ENCODE measurements at places on chromosomes 1 and 21.

- no peak for DNase-seq
Observed at GRCh38 chr1:246434335-246434734, 72.7 kb downstream of the SMYD3 start.

DNA sequence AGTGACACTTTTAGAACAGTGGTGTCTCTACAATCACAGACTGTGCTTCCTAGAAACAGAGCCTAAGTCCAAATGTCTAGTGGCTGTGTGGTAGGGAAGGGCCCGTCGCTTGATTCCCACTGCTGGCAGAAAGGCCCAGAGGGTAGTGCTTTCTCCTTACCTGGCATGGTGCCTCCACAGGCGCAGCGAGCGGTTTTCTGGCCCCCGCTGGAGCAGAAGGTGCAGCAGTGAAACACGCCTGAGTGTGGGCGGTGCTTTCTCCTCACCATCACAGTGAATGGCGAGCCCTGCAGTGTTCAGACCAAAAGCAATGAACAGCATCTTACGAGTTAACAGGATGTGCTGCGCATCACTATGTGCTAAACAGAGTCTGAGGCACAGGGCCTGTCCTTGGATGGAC is 8.3 kb downstream of the TRIM45 start:
- DNase-seq: peak; percentile 21

- DNase-seq: peak; percentile 95
Observed at GRCh38 chr1:26500488-26501175, 28.4 kb downstream of the HMGN2 start.

DNA sequence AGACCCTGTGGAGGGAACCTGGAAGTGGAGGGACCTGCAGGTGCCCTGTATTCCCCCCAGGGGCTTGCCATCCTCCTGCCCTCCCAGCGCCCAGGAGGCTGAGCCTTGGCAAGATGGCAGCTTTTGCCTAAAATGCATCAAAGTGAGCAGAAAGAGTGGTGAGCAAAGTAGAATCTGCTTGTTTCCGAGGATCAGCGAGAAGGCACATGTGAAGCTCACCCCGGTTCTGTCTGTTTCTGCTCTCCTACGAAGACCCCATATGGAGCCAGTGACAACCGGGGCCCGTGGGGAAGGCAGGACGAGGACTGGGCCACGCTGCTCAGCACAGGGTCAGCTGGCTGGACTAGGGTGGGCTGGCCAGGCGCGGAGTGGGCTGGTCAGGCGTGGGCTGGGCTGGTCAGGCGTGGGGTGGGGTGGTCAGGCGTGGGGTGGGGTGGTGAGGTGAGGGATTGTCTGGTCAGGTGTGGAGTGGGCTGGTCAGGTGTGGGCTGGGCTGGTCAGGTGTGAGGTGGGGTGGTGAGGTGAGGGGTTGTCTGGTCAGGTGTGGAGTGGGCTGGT is 5.2 kb upstream of the FNDC10 start:
- no peak for DNase-seq

- DNase-seq: no peak
Observed at GRCh38 chr1:35725596-35725995, 6.9 kb upstream of the C1orf216 start.

GRCh38 chr1:234997201-234997895 is 131.3 kb downstream of the TOMM20 start:
- no peak for DNase-seq

DNA sequence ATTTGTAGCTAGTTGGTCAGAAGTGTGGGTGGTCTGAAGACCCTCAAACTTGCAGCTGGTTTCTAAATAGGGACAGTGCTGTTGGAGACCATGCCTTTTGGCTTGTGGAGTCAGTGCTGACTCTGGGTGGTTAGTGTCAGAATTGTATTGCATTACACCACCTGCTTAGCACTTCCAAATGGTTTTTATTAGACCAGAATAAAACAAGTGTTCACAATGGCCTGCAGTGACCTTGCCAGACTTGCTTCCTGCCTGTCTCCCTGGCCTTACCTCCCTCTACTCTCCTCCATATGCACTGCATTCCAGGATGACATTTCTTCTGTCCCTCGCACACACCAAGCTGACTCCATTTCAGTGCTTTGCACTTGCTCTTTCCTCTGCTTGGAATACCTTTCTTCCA is 72.7 kb upstream of the CNIH3 start:
- no peak for DNase-seq

DNA sequence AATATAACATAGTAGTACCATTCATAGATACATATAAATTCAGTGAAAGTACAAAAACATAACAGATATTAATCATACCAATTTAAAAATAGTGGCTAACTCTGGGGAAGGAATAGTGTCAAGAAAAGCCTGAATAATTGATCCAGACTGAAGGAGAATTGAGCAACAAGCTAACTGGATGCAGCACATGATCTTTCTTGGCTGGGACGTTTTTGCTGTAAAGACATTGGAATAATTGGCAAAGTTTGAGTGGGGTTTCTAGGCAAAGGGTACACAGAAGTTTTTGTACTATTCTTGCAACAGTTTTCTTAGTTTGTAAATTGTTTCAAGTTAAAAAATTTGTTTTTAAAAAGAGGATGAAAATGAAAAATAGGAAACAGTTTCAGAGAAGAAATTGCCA is 2.6 kb upstream of the SH3GLB1 start:
- DNase-seq: no peak

DNA sequence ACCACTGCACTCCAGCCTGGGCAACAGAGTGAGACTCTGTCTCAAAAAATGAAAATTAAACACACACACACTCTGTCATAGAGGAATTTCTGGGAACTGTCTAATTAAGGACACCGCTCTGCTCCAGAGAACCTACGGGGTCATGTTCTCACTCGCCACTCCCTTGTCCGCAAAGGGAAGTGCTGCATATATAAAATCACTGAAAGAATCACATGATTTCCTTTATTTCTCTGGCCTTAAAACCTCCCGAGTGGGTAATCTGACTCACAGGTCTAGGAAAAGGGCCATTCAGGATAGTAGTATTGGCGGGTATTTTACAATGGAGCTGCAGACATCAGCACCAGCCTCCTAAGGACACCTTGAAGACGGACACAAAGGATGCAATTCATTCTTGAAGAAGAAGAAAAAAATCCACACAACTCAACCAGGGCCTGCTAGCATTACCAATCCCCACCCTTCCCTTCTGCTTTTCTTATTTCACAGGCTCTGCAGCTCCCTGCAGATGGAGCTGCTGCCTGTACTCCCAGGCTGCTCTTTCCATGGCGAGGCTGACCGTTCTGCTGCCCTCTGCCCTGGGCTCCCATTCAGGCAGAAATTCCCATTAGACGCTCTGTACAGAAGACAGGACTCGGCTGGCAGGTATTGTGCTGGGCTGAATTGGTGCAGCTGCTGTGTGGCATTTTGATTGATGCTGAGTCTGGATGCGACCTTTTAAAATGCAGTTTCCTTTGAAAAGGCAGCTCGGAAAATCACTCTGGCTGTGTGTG is 53.3 kb upstream of the FAM89A start:
- DNase-seq: no peak

- peak; percentile 97 for DNase-seq
Observed at GRCh38 chr1:26695356-26696118, at the start of gene ARID1A. ARID1A (plus strand) TSS chr1:26696015; CDS start chr1:26696404, 389 bp downstream.

DNA sequence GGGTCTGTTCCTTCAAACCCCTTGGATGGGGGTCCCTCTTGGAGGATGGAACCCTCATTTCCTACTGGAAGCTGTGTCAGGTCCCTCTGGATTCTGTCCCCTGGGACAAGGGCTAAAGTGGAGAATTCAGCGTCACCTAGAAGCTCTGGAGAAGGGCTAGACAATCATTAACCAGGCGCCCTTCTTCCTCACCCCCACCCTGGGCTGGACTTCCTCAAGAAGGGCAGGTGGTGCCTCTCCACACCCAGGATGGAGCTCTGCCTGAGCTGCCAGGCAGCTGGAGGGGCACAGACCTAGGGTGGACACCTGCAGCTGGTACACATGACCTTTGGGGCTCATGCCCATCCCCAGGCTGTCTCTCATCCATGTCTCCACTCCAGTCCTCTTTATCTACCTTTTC is 3.6 kb downstream of the CELF3 start:
- DNase-seq: no peak

DNA sequence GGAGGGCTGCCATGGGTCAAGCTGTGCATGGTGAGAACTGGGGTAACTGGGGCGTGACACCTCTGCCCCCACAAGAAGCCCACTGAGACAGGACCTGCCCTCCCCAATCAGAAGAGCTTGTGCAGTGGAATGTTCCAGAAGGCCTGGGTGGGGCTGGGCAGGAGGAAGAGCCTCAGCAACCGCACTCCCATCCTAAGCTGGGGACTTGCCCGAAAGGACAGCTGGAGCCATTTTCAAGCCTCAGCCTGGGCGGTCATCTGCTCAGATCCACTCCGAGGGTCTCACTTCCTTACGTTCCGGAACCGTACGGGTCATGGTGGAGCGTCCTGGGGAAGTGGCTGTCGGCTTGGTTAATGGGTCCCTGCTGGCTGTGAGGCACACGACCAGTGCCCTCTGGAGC is 158.6 kb upstream of the ARHGEF16 start:
- DNase-seq: no peak

DNA sequence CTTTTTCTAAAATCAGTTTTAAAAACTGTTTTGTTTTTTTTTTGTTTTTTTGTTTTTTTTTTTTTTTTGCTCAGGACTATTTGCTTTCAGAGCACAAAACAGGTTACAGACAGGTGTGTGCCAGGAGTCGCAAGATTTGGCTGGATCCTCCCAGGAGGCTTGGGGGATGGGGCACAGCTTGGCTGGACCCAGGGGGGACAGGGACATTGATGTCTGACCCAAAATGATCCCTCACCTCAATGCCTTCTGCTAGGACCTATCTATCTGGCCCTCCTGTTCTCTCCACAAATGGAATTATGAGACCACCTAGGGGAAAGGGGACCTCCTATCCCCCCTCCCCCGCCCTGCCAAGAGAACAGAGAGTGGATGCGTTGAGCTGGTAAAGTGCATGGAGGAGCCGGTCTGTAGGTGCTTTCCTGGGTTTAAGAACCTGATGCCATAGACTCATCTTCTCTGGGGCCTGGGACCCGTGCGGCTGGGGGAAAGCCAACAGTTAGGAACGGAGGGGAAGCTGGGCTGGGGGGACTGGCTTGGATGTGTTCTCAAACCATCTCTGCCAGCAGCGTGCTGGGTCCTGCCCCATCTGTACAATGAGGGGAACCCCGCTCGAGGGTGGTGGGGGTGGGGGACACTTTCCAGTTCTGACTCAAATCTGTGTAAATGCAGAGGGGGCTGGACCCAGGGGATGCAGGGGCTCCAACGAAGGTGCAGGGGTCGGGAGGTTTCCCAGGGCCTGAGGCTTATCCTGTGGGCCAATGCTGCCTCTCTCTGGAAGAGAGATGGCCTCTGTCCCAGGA is 28.9 kb downstream of the RUNX3 start:
- DNase-seq: peak; percentile 57

DNA sequence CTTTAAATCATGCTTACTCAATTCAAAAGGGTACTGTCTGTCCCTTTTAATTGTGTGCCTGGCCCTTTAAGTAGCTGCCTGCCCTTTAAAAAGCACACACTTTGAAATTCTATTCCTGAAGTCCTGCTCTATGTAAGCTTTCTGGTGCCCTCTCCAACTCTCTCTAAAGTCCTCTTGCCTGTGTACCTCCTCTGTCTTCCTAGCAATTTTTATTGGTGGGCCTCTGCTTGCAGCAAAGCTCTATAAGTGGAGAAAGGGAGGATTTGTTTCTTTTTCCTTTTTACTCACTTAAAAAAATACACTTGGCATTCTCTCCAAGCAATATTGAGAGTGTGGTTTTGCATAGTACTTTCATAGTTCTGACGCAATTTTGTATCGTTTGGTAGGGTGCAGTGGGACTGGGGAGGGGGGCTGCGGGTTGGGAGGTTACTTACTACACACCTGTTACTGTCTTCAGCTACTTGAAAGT is 135.4 kb downstream of the LMO4 start:
- no peak for DNase-seq

GRCh38 chr1:91696321-91696720 is 189.6 kb downstream of the TGFBR3 start:
- DNase-seq: no peak

DNA sequence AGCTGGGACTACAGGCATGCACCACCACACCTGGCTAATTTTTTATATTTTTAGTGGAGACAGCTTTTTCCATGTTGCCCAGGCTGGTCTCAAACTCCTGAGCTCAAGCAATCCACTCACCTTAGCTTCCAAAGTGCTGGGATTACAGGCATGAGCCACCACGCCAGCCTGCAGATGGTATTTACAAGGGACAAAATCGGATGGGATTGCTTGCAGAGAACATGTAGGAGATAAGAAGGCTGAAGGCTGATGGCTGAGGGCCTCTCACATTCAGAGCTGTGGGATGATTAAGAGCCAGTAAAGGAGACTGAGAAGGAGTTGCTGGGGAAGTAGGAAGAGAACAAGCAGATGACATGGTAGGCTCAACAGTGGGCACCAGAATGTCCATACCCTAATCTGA is 24.0 kb upstream of the QSOX1 start:
- no peak for DNase-seq

DNA sequence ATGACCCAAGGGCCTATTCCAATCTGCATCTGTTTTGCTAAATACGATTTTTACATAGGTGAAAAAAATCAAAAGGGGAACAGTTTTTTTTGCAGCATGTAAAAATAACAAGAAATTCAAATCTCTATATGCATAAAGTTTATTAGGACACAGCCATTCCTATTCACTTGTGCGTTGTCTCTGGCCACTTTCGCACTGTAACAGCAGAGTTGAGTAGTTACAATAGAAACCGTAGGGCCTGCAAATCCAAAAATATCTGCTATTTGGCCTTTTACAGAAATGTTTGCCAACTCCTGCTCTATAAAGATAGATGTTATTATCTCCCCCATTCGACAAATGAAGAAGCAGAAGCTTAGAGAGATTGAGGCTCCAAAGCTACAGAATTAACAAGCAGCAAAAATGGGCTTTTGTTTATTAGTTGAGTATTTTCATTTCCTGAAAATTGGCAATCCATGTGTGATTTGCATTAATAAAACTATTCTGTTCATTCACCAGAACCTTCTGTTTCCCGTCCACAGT is 5.5 kb downstream of the DYNLT5 start:
- DNase-seq: no peak

- peak; percentile 62 for DNase-seq
Observed at GRCh38 chr1:33455539-33456501, 16.6 kb upstream of the ZSCAN20 start.

- no peak for DNase-seq
Observed at GRCh38 chr1:205009670-205010069, 33.3 kb upstream of the CNTN2 start.

- DNase-seq: peak; percentile 1
Observed at GRCh38 chr21:46115441-46116188, 17.7 kb downstream of the COL6A2 start.

DNA sequence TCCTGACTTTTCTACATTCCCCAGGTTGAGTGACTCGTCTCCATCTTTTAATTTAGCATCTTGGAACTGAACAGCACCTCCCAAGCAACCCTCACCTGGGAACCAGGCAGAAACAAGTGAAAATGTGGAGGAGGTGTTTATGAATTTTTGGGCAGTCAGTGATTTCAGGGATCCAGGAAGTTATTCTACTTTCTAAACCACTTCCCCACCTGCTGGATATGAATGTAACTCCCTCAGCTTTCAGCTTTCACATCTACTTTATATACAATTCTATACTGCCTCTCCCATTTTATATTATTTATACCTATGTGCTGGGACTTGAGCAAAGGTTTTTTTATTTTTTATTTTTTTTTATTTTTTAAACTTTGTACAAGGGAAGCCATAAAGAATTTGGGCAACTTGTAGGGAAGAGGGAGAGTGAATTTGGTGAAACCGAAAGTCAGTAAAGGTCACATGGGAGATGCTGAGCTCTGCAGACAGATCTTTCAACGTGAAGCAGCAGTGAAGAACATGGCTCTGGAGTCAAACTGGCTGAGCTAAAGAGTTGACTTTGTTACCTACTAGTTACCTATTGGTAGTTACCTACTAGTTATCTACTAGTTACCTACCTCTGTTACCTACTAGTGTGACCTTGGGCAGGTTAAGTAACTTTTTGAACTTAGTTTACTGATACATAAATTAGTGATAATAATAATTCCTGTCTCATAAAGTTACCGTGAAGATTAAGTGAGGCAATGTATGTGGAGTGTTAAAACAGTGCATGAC is 45.5 kb downstream of the DDR2 start:
- DNase-seq: no peak
